Stimulated activated CD4-positive, alpha-beta T cell treated with anti-CD3 and anti-CD28 coated beads, Interleukin-2, amount 100 ng/mL, for 24 hours (primary cell): ENCODE measurements at places on chromosomes 1 and 21.
A peak's percentile ranks its signal among the peaks of the same experiment; 100 is the strongest.

- no peak for DNase-seq
Measured at GRCh38 chr21:32626621-32627196, 14.5 kb upstream of the CFAP298 start.

DNA sequence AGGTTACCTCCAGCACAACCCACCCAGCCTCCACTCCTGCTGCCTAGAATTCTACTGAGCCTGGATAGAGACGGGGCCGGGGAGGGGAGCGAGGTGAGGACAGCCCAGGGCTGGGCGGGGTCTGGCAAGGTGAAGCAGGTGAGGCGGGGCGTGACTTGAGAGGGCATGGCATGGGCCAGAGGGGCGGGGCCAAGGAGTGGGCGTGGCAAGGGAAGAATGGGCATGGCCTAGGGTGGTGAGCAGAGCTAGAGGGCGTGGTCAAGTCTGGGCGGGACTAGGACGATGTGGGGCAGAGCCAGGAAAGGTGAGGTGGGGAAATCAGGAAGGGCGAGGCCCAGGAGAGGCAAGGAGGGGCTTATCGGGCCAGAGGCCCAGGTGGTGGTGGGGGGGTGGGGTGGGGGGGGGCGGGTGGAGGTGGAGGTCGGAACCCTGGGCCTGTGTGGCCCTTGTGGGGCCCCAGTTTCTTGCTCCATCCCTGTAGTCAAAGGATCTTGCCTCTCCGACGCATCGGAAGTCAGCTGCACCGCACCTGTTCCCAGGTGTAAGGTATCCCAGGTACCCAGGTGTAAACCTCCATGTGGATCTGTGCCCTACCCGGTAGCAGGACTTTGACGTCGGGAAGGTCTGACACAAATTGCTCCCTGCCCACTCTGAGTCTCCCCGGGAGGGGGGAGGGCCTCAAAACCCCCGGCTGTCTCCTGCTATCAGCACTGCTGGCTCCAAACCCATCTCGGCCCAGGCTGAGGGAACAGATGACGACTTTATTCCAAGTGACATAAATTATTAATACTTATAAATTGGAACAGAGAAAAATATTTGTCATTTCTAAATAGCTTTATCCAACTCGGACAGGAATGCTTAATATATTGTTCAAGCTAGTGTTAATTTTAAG is 32.9 kb upstream of the UTS2 start:
- peak; percentile 22 for DNase-seq

- no peak for DNase-seq
Measured at GRCh38 chr1:164561472-164561871, 2.5 kb downstream of the PBX1 start.

GRCh38 chr1:205436776-205437410 is 15.0 kb upstream of the LEMD1 start:
- no peak for DNase-seq

DNA sequence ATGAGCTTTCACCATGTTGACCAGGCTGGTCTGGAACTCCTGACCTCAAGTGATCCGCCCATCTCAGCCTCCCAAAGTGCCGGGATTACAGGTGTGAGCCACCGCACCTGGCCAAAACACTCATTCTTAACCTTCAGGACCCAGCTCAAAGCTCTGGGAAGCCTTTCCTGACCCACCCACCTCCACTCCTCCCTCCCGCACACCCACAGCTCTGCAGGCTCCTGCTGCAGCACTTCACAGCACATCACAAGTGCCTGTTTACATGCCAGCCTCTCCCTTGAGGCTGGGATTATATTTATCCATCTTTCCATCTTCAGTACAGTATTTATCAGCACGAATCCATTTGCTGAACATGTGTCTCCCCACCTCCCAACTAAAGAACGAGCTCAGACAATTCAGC is 14.9 kb downstream of the SLC9A1 start:
- no peak for DNase-seq

GRCh38 chr1:109770331-109771095 is 6.8 kb upstream of the EPS8L3 start:
- DNase-seq: no peak

- no peak for DNase-seq
Measured at GRCh38 chr21:29064850-29065481, 8.5 kb downstream of the CCT8 start.

- no peak for DNase-seq
Measured at GRCh38 chr1:205565799-205566198, 61.3 kb downstream of the CDK18 start.

DNA sequence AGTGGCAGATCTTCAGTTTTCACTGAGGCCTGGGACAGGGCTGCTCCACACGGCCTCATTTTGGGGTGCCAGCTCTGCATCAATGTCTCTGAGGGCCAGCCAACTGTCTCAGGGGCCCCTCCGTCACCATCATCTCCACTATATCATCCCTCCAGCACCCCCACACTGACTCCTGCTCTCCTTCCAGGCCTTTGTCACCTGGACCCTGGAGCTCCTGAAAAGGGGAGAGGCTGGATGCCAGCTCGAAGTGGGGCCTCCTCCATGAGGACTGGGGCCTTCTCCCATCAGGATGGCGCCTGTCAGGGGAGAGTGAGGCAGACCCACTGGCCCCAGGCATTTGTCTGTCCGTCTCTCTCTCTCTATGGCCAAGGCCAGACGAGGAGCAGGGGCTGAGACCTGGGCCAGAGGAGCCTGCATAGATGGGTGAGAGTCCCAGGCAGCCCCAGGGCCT is 44.7 kb upstream of the LRP8 start:
- DNase-seq: peak; percentile 8

GRCh38 chr1:100604372-100604771 is 66.4 kb downstream of the GPR88 start:
- DNase-seq: no peak

- no peak for DNase-seq
Measured at GRCh38 chr1:172801771-172802322, 142.9 kb downstream of the FASLG start.

DNA sequence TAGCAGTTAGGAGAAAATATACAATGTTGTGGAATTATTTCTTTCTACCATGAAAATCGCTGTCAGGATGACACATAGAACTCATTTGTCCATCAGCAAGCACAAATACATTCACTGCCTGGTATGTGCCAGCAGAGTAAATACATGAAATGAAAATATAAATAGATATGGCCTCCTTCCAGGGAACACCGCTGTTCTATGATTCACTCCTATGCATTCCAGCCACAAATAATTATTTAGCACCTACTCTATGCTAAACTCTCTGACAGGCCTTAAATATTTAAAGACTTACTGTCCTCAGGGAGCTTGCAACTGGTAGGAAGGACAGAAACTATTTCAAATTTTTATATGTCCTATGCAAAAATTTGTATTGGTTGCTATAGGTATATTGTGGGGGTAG is 975.0 kb upstream of the NCAM2 start:
- no peak for DNase-seq

GRCh38 chr1:212463565-212464285 is 31.0 kb downstream of the NENF start:
- DNase-seq: no peak

GRCh38 chr1:53378932-53379661 is 51.2 kb upstream of the LRP8 start:
- no peak for DNase-seq

- no peak for DNase-seq
Measured at GRCh38 chr1:44424747-44425146, 19.7 kb downstream of the RNF220 start.

GRCh38 chr1:108722292-108722691 is 9.6 kb downstream of the FNDC7 start:
- DNase-seq: no peak

DNA sequence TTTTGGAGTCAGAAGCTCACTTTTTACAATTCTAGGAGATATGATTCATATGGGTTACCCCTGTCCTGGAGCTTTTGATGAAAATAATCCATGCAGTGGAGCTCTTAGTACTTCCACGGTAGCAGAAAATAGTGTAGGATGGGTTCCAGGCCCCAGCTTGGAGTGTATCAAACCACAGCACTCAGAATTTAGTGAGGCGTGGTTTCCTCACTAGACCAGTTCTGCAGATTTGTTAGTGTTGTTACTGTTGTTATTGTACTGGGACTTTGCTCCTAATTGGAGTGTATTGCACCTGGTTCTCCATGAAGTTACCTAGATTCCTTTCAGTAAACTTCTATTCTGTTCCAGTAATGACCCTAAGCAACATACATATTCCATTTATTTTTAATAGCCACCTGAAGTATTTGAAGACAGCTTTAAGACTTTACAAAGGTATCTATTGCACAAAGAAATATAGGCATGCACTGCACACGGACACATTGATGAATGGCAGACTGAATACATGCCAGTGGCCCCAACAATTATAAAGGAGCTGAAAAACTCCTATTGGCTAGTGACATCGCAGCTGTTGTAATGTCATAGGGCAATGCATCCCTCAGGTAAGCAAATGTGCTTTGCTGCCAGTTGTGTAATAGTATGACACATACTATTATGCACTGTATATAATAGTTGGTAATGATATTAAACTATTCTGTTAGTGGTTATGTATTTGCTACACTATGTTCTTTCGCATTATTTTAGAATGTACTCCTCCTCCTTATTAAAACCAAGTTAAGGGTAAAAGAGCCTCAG is 1058.0 kb downstream of the KCNT2 start:
- no peak for DNase-seq

- DNase-seq: no peak
Measured at GRCh38 chr1:48917901-48918603, 141.4 kb upstream of the BEND5 start.

DNA sequence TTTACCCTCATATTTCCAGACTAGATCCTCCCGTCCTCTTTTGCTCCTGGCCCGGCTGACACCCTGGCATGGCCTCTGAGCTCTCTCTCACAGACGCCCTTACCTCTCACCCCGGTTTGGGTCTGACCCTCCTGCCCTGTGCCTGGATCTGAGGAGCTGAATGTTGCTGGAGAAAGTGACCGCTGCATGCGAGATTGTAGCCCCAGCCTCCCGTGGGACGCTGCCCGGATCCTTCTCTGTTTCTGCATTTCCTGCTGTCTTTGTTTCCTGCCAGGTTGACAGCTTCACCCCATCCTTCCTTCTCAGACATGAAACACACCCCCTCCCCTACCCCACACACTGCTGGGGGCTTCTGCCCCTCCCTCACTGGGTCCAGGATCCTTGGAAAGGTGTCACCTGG is 9.5 kb downstream of the FAM131C start:
- no peak for DNase-seq

DNA sequence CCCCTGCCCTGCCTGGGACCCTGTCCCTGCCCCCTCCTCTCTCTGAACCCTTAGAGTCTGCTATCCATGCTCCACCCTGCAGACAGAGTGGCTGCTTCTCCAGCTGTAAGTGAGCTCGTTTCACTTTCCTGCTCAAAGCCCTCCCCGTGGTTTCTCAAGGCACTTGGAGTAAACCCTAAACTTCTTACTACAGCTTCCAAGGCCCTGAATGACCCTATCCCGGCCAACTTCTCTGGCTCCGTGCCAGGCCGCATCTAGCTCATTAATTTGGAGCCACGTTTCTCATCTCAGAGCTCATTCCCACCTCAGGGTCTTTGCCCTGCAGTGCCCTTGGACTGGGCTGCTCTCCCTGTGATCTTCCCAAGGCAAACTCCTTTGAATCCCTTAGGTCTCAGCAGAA is 235.1 kb upstream of the RUNX1 start:
- DNase-seq: no peak

GRCh38 chr1:225851805-225852204 is 30.4 kb downstream of the TMEM63A start:
- DNase-seq: no peak

GRCh38 chr21:46550116-46550941 is 54.6 kb downstream of the S100B start:
- DNase-seq: no peak

- DNase-seq: no peak
Measured at GRCh38 chr1:98493469-98493868, 168.1 kb upstream of the SNX7 start.

GRCh38 chr21:31184459-31184858 is 146.2 kb upstream of the KRTAP19-8 start:
- peak; percentile 80 for DNase-seq

GRCh38 chr1:162680419-162681121 is 48.3 kb downstream of the DDR2 start:
- DNase-seq: no peak

DNA sequence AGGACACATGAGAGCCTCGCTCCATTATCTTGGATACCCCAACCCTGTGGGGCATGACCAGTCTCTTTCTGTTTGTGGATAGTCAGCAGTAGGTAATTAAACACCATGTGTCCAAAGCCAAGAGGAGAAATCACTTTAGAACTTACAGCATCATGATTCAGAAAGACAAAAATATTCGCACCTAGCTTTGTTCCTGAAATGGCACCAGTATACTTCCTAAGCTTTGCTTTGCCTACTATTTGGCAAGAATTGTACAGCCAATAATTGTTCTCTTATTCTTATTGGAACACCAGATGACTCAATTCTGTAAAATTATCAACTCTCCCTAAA is 24.2 kb downstream of the TNFRSF9 start:
- no peak for DNase-seq

DNA sequence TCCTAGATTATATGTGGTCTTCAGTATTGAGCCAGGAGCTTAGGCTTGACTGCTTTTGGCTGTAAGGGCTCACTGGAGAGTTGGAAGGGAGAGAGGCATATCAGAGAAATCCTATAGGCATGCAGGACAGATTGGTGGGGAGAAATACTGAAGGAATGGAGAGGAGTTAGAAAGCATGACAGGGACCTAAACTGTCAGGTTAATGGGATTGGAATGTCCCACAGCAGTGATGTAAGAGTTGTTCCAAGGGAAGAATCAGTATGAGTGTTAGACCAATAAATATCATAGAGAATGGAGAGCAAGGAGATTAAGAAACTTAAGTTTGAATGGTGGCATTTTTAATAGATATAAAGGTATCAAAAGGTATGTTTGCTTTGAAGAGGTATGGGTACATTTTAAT is 39.7 kb downstream of the SLC35A3 start:
- no peak for DNase-seq

- DNase-seq: no peak
Measured at GRCh38 chr21:45839274-45839673, 142.3 kb upstream of the COL6A1 start.

- DNase-seq: no peak
Measured at GRCh38 chr1:93874025-93874651, 4.9 kb downstream of the DNTTIP2 start.

DNA sequence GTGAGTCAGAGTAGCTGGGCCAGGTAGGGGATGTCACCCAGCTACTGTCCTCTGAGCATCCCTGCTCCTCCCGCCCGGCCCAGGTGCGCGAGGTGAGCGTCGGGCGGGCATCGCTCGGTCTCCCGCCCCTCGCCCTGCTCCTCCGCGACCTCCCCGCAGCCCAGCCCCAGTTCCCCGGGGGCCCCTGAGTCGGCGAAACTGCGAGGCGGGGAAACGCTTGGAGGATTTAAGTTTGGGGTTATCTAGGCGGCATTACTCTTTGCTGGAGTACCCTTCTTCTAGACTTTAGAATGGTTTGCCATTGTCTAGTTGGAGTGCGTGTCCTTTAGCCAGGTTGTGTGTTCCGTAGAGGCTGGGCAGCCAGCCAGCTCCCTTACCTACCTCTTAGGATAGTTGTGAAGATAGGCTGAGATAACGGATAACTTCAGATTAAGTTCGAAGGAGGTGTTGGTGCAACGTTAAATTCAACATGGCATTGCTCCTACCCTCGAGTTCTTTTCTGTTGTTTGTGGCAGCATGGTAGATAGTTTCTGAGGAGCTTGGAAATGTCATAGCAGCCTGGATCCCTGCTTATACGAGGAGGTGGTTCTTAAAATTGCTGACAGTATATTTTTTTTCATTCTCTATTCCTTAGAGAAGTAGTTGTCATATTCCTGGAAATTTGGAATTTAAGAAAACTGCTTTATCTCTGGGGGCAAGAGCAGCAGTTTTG is 697 bp downstream of the AGO3 start:
- DNase-seq: no peak

GRCh38 chr1:67724928-67725560 is 40.0 kb downstream of the GADD45A start:
- DNase-seq: no peak
